NCI-H1436 treated with DMSO at 0.1 percent for 48 hours (cell line): ENCODE measurements at places on chromosomes 1 and 21.

- no peak for DNase-seq
Observed at GRCh38 chr1:38284953-38285352, 238.4 kb upstream of the POU3F1 start.

- DNase-seq = no peak
Observed at GRCh38 chr1:24984300-24984699, 54.2 kb upstream of the RUNX3 start.

- DNase-seq = no peak
Observed at GRCh38 chr1:2559509-2560298, 3.5 kb downstream of the TNFRSF14 start.

DNA sequence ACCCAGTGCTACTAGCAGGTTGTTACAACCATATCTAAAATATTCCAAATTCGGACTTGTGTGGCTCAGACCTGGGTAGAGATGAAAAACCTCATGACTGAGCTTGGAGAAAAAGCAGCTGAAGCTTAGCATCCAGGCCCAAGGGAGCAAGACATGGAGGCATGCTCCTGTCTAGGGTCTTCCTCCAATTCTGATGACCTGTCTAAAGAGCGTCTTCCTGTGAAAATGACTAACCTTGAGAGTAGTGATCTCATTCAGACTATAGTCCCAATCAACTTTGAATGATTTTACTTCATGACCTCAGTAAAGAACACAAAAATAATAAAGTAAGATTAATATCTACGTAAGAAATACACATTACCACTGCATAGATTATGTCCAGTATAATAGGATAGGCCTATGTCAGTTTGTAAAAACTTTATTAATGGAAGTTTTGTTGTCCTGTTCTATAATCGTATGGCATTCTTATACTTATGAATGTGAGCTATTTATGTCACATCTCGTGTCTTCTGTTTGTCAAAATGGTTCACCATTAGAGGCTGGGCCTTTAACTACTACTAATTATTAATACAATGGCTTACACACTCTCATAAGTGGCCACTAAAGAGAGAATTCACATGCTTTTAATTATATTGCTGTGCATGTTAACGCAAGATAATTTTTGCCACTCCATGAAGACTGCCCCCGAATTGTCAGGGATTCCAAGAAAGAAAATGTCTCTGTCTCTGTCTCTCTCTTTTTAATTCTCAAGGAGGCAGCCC lies 201.3 kb downstream of the NCAM2 start:
- DNase-seq = no peak

GRCh38 chr1:180562640-180563025 lies 3.9 kb downstream of the OVAAL start:
- DNase-seq = no peak

DNA sequence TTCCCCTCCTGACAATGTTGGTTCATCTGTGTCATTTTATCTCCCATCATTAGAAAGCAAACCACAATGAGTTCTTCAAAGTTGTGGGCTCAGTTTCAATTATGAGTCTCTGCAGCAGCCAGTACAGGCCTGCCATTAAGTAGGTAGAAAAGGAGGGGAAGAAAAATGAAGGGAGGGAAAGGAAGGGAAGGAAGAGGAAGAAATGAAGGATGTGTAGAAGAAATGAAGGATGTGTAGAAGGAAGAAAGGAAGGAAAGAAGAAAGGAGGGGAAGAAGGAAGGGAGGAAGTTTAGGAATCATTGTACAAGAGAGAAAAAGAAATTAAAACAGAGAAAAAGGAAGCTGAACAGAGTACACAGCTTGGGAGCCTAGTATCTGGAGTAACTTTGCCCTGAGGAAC lies 498.3 kb upstream of the DAB1 start:
- DNase-seq = no peak

GRCh38 chr1:161824618-161825017 lies 58.5 kb downstream of the ATF6 start:
- DNase-seq = no peak

DNA sequence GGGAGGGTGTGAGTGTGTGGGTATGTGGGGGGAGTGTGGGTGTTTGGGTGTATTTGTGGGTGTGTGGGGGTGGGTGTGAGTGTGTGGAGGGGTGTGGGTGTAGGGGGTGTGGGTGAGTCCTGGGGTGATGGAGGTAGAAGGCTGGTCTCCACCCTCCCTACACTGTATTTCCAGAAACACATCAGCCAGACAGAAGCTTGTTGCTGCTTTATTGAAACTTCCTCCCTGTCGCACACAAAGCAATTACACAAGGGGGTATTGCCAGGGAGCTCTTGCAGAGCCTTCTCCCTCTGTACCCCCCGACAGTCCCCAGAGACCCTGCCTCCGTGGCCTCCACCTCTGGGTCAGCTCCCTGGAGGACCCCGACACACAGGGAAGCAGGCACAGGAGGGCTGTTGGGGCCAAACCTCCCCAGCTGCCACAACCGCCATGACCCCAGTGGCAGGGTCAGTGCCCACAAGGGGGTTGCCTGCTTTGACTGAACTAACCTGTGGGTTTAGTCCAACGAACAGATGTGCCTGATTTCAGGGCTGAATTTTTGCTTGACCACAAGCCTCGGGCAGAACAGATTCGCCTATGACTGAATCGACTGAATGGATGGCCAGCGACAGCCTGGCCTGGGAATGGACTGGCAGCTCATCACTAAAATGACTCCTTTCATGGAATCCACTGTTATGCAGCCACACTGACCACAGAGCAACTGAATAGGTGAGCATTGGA lies 9.1 kb upstream of the MATN1 start:
- no peak for DNase-seq

DNA sequence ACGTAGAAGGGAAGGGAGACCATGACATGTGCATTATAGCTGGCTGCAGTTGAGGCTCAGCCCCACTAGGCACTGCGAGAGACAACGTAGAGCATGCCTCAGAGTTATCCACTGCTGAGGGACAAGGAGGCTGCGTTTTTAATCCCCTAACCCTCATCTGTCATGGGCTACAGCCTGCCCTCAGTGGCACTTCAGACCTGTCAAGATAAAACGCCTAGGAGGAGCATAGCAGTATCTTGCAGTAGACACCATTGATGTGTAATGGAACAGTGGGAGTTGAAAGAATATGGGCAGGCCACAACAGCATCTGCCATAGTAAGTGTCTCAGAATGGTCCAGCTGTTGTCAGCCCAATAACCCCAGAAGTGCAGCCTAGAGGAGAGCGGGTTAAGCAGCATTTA lies 307.0 kb upstream of the PTBP2 start:
- no peak for DNase-seq

DNA sequence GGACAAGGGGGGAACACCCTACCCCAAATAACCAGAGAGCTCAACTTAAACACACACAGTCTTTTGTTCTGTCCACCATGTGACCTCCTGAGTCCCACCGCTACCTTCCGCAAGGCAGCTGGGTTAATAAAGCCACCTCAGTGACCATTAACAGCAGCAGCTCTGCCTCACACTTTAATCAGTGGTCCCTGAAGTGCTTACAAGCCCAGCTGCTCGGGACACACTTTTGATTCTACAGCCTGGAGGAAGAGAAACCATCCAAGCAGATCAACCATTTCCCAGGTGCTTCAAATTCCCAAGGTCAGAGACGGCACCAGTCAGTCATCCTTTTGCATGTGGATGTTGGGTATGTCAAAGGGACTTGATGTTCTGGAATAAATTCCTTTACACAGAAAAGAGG lies 70.1 kb downstream of the KCNJ15 start:
- DNase-seq = no peak

- DNase-seq = no peak
Observed at GRCh38 chr1:43048601-43049011, 89.9 kb upstream of the SLC2A1 start.

DNA sequence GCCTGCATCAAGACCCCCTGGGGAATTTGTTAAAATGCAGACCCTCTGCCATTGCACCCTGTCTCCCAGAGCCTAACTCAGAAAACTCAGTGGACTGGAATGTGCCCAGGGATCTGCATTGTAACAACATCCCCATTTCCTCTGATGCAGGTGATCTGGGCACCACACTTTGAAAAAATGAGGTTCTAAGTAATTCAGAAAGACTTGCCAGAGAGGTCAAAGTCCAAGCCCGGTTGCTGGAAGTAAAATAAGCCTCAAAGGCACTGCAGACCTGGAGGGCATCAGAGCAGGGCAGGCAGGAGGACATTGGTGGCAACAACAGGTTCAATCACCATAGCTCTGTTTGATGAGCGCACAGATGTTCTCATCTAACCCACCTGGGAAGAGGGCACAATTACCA lies 90.7 kb downstream of the SYT2 start:
- DNase-seq = no peak

- DNase-seq = no peak
Observed at GRCh38 chr21:15626031-15626430, 103.8 kb upstream of the USP25 start.

- no peak for DNase-seq
Observed at GRCh38 chr1:209879539-209879938, 51.8 kb downstream of the UTP25 start.

DNA sequence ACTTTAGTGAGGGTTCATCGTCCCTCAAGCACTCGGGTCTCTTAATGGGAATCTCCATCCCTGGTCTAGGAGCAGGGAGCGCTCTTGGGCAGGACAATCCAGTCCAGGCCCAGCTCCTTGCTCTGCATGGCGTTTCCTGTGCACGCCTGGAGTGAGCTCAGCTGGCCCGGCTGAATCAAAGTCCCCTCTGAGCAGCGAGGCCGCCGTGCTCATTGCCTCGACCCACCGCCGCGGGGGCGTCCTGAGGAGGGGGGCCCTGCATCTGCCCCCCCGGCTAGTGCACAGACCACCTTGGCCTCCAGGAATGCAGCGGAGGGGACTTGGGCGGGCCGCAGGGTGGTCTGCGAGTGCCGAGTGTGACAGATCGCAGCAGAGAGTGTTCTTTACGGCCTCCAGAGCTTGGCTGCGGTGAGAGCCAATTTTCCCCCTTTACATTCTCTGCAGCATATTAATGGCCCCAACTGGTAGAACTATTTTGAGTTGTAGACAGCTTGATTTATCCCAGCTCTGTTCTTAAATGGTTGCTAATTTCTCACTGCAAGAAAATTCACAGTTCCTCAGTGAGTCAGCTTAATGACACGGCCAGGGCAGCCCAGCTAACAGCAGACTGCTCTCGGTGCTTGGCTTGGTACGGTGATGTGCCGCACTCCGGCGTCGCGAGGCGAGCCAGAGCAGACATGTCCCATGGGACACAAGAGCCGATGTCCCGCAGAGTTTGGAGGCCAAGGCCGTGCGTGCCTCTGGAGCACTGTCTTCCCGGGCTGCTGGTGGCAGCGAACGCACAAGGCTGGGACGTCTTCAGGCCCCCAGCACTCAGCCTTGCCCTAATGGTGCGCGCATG lies 39.8 kb downstream of the SNAP47 start:
- DNase-seq = no peak
